Gastrocnemius medialis (tissue), 4 donors: ENCODE measurements at places on chromosomes 13 and 19. TPM values are rescaled to one million over a fixed set of nuclear protein-coding genes. Genes with fewer than 3 reads are reported as not detected.

ENOX1 gene
- total RNA-seq = 3.5 TPM

DNA sequence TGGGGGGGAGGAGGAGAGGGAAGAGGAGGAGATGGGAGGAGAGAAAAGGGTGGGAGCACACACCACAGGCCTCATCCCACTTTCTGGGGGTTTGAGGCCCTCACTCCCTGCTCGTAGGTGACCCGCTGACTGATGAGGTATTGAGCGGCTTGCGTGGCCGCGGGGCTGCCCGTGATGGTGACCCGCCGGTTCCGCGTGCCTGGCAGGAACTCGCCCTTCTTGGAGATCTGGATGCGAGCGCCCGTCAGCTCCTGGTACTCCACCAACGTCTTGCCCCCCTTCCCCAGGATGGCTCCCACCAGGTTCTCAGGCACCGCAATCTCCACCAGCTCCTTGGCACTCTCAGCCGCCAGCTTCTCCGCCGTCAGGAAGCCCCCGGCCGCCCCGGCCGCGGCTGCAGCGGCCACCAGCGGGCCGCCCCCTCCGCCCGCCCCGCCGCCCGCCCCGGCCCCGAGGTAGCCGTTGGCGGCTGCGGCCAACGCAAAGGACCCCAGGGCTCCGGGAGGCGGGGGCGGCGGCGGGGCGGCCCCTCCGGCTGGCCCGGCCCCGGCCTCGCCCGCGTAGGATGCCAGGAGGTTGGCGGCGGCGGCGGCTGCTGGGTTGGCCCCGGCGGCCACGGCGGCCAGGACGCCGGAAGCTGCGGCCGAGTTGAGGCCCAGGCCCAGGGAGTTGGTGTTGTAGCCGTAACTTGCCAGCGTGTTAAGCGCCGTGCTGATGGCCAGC is 25.4 kb upstream of the NANOS2 start:
- DNase-seq = no peak

- no peak for DNase-seq
Observed at GRCh38 chr19:46746281-46747057, at the start of gene STRN4. STRN4 (minus strand) TSS chr19:46746450; CDS start chr19:46746430, 20 bp downstream.

DNA sequence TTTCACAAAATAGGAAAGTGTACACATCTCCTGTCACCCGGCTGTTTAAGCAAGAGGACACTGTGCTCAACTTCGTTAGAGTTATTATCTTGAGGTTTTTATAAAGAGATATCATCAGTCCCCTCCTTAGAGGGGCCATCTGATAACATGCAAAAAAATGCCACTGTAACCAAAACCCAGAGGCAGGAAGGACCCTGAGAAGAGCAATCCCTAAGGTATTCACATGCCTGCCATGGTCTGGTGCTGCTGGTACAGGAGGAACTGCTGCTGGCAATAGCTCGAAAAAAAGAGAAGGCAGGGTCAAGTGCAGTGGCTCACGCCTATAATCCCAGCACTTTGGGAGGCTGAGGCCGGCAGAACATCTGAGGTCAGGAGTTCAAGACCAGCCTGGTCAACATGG is 12.8 kb upstream of the CEACAM3 start:
- DNase-seq = no peak

ZNF728 gene
- total RNA-seq = not detected

DNA sequence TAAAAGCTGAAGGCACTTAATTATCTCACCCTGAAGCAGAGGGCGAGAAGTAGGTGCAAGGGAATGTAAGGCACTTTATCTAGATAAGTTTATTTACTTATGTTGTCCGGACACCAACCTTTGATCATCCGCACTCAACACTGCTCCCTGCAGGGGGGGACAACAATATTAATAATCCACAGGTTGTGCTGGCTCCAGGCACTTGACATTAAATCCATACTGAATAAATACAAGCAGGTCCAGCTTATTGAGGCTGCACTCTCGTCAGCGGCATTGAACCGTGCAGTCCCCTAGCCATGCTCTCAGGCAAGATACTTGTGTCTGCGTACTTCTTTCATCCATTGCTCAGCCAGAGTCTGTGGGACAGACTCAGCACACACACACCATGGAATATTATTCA is 374.5 kb upstream of the NBEA start:
- no peak for DNase-seq

DNA sequence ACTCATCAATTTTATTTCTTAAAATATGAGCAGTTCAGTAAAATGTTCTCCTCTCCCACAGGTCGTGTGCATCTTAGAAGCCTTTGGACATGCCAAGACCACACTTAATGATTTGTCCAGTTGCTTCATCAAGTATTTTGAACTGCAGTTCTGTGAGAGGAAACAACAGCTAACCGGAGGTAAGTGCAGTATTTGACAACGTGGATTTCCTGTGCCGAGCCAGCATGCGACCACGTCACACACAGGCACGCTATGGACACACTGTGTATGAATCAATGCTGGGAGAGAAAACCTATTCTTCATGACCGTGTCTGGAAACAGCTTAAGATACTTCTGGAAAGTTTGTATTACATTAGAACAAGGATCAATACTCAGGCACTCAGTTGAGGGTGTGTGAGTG is 268.5 kb downstream of the MYO16 start:
- no peak for DNase-seq
